T-helper 17 cell (primary cell): ENCODE measurements at places on chromosomes 5 and 9. TPM values are rescaled to one million over a fixed set of nuclear protein-coding genes. Genes with fewer than 3 reads are reported as not detected.

CACNA1B gene
- 0.22 TPM for total RNA-seq

- no peak overlapping the region for H3K4me3 ChIP-seq
- H3K36me3 ChIP-seq, result no peaks in the 10 kb centered on the region
- H3K27me3 ChIP-seq, result no peaks in the 10 kb centered on the region
- H3K27ac ChIP-seq, result no peak overlapping the region
- H3K4me1 ChIP-seq, result no peaks in the 10 kb centered on the region
These were observed 355.4 kb upstream of the PDE4D start for GRCh38 chr5:60248901-60249300.

GRCh38 chr5:139863855-139864558 is 68.4 kb downstream of the PSD2 start:
- H3K4me3 ChIP-seq, result no peak overlapping the region
- no peak overlapping the region for H3K27ac ChIP-seq
- H3K4me1 ChIP-seq, result no peaks in the 10 kb centered on the region
- H3K27me3 ChIP-seq, result peaks cover 37% of the 10 kb centered on the region

GRCh38 chr5:171484460-171484899 is 65.0 kb downstream of the FGF18 start:
- H3K4me1 ChIP-seq, result peaks cover 9% of the 10 kb centered on the region
- no peaks in the 10 kb centered on the region for H3K36me3 ChIP-seq
- peak overlapping the region; percentile 59 for H3K27ac ChIP-seq
- peak; percentile 16 for DNase-seq
- H3K27me3 ChIP-seq, result peaks cover 35% of the 10 kb centered on the region

DNA sequence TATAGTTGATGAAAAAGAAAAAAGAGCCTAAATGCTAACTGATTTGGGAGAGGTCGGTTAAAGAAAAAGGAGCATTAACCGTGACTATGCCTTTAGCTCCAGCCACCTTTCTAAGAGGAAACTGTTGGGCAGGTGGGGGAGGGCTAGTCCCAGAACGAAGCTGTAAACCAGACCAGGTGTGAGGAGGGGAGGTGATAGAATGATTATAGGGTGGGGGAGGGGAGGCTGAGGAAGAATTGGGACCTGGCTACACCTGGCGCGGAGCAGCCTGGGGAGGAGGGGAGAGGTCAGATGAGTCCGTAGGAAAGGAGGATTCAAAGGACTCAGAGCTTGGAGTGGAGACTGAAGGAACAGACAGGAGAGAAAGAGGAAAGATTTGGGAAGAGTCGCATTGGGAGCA is 73.4 kb downstream of the PHAX start:
- H3K36me3 ChIP-seq, result no peaks in the 10 kb centered on the region
- no peak overlapping the region for H3K27ac ChIP-seq
- peaks cover 4% of the 10 kb centered on the region for H3K4me1 ChIP-seq
- no peak for DNase-seq

GRCh38 chr5:31516802-31517201 is 15.1 kb downstream of the DROSHA start:
- H3K27ac ChIP-seq, result no peak overlapping the region
- peaks cover 12% of the 10 kb centered on the region for H3K4me1 ChIP-seq
- no peak for DNase-seq
- no peaks in the 10 kb centered on the region for H3K27me3 ChIP-seq
- H3K4me3 ChIP-seq, result no peak overlapping the region
- peaks cover 19% of the 10 kb centered on the region for H3K36me3 ChIP-seq

GRCh38 chr5:179240561-179240960 is 104.7 kb downstream of the ADAMTS2 start:
- peaks cover 3% of the 10 kb centered on the region for H3K36me3 ChIP-seq
- H3K27me3 ChIP-seq, result peaks cover 10% of the 10 kb centered on the region
- H3K4me3 ChIP-seq, result no peak overlapping the region

- H3K4me3 ChIP-seq, result no peak overlapping the region
- peaks cover 39% of the 10 kb centered on the region for H3K27me3 ChIP-seq
- H3K4me1 ChIP-seq, result no peaks in the 10 kb centered on the region
- DNase-seq, result no peak
- H3K36me3 ChIP-seq, result no peaks in the 10 kb centered on the region
- H3K27ac ChIP-seq, result no peak overlapping the region
These were observed 46.2 kb downstream of the PCA3 start for GRCh38 chr9:76810377-76810957.

GRCh38 chr5:148980731-148981130 is 82.1 kb downstream of the SH3TC2 start:
- H3K4me3 ChIP-seq, result no peak overlapping the region
- no peak for DNase-seq
- H3K27ac ChIP-seq, result no peak overlapping the region
- no peaks in the 10 kb centered on the region for H3K36me3 ChIP-seq

DNA sequence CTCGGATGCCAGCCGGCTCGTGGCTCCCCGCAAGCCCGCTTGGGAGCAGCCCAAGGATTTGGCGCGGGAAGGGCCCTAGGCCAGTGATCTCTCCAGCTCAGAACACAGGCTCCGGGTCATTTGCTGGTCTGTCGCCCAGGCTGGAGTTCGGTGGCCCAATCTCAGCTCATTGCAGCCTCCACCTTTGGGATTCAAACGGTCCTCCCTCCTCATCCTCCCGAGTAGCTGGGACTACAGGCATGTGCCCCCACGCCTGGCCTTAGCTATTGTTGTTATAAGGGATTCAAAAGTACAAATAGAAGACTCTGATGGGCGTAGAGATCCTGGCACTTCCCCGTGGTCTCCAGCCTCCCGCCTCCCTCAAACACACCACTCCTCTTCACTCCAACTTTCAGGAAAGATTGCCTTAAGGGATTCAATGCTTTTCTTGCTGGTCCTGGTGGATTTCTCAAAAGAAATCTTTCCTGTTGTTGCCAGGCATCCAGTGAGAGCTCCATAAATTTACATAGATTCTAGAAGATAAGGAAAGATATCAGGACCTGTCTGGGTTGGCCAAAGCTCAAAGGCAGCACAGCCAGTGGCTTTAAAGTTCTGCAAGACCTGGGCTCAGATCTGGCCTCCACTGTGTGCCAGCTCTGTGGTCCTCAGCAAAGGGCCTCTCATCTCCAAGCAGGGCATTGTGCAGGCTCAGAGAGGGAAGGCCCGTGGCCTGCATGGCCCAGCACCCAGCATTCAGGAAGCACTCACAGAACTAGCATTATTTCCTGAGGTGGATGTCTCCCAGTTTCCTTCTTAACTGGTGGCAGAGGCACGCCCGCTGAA is 1.0 kb downstream of the AIF1L start:
- H3K4me3 ChIP-seq, result peak overlapping the region; percentile 82
- no peak overlapping the region for H3K27ac ChIP-seq
- H3K36me3 ChIP-seq, result peaks cover 5% of the 10 kb centered on the region
- H3K27me3 ChIP-seq, result peaks cover 41% of the 10 kb centered on the region
- DNase-seq, result no peak

LURAP1L gene
- not detected for total RNA-seq

GRCh38 chr5:111954516-111955395 is 197.8 kb upstream of the NREP start:
- H3K4me1 ChIP-seq, result no peaks in the 10 kb centered on the region
- H3K4me3 ChIP-seq, result no peak overlapping the region

FREM1 gene
- not detected for total RNA-seq

GRCh38 chr9:113907282-113907681 is 31.2 kb downstream of the ZNF618 start:
- H3K4me1 ChIP-seq, result peaks cover 3% of the 10 kb centered on the region
- no peak for DNase-seq
- peaks cover 2% of the 10 kb centered on the region for H3K36me3 ChIP-seq
- no peak overlapping the region for H3K27ac ChIP-seq

DNA sequence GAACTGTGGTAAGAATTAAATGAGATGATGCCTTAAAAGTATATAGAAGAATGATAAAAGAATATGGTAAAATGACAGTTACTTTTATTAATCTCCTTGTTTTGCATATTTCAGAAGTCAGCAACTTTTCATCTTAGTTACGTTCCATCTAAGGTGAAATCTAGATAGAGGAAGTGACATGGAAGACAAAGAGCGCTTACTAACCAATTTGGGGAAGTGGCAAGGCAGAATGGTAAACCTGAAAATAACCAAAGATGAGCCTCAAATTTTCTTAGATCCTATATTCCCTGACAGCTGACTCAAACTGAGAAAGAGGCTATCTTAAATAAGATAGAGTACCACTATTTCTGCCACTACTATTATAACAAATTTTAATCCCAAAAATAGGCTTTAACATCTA is 52.5 kb downstream of the FGF10 start:
- no peak overlapping the region for H3K27ac ChIP-seq
- H3K4me1 ChIP-seq, result no peaks in the 10 kb centered on the region
- no peaks in the 10 kb centered on the region for H3K27me3 ChIP-seq
- DNase-seq, result no peak
- no peak overlapping the region for H3K4me3 ChIP-seq

DNA sequence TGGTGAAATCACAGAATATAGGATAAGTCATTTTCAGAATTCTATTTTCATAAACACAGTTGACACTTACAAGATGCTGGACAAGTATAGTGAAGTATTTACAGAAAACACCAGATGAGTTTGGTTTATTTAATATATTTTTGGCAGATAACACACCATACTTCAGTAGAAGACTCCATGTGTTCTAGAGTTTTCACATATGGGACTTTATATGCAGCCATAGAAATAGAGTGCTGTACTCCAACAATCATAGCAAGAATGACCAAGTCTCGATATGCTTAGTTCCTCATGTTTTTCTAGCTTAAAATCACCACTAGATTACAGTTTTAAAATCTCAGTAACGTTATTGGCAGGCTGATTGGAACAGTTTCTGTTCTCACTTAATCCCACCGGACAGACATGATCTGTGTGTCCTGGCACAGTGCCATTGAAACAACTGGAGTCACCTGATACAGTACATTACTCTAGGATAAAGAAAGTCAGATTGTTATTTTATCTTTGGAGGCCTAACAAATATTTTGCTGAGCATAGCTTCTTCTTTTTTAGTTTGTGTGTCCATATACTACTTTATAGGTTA is 45.8 kb upstream of the ERBIN start:
- H3K27me3 ChIP-seq, result no peaks in the 10 kb centered on the region
- no peak for DNase-seq
- H3K4me3 ChIP-seq, result no peak overlapping the region

ACER2 gene
- total RNA-seq, result 7.8 TPM

DNA sequence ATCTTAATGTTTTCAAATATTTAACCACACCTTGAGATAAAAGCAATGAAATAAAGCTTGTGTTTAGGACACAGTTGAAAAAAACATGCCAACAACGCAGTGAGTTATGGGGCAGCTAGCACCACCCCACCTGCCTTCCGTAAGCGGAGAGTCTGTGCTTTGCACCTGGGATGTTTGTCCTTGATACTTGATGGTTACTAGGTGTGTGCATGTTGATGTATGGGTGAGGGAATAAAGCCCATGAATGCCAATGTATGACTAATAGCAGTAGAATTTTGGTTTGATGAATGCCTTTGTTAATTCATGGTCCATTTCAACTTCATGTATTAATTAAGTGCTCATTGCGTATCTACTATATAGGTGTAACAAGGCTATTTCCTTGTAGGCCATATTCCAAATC is 74.0 kb downstream of the PCSK5 start:
- H3K36me3 ChIP-seq, result peaks cover 3% of the 10 kb centered on the region
- no peak for DNase-seq
- H3K4me3 ChIP-seq, result no peak overlapping the region
- no peaks in the 10 kb centered on the region for H3K27me3 ChIP-seq
- peaks cover 13% of the 10 kb centered on the region for H3K4me1 ChIP-seq
- H3K27ac ChIP-seq, result no peak overlapping the region

DNA sequence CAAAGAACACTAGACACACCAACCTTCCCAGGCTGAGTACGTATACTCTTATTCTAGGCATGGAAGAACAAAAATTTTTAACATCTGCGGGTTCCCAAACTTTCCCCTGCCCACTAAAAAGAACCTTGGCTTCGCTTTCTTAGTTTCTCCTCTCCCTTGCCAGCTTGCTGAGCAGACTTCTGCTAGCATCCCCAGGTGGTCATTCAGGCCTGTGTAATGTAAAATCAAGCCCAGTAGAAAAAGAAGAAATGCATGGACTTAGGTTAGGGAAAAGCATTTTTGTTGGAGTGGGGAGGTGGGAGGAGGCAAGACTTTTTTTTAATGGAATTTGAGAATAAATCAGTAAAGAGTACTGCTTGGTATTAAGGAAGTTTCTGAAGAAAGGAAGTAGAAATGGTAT is 331.0 kb upstream of the TLE4 start:
- H3K27ac ChIP-seq, result no peak overlapping the region
- DNase-seq, result no peak
- H3K27me3 ChIP-seq, result no peaks in the 10 kb centered on the region

DNA sequence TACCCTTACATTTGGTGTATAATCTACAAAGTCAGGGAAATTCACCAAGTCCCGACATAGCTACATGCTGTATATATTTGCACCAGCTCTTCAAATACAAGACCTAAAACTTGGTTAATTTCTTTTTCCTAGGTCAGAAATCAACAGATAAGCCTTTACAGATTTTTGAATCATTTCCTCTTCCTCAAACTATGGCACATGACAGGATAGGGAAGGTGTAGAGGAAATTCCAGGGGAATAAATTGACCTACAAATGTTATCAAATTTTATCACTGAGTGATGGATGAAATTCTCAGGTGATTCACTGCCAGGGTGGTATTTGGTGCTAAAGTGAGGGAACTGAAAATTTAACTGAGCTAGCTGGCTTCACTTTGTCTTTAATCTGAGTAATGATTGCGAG is 360.0 kb downstream of the BNC2 start:
- no peak overlapping the region for H3K4me3 ChIP-seq
- H3K36me3 ChIP-seq, result no peaks in the 10 kb centered on the region
- no peaks in the 10 kb centered on the region for H3K4me1 ChIP-seq
- no peak for DNase-seq

DNA sequence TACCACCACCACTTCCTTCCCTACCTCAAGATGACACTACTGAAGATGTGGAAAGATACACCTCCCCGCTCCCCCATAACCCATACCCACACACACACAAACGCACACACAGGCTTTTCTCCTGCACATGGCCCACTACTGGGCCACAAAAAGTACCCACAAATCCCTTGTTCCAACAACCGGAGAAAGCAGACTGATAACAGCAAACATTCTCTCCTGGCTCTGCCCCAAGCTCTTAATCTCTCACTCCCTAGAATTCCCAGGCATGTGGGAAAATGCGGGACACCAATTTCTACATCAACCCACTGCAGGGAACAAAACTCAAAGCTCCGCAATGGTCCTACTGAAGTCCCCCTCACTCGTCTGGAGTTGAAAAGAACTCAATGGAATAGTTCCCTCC is 611.0 kb upstream of the KLF4 start:
- no peaks in the 10 kb centered on the region for H3K27me3 ChIP-seq
- no peaks in the 10 kb centered on the region for H3K36me3 ChIP-seq
- DNase-seq, result no peak
- H3K4me3 ChIP-seq, result no peak overlapping the region

- no peak for DNase-seq
- H3K4me1 ChIP-seq, result no peaks in the 10 kb centered on the region
- no peak overlapping the region for H3K27ac ChIP-seq
- H3K36me3 ChIP-seq, result no peaks in the 10 kb centered on the region
These were observed 141.3 kb upstream of the ALDH1B1 start for GRCh38 chr9:38251036-38251860.

IL4 gene
- not detected for total RNA-seq

CCL21 gene
- not detected for total RNA-seq

- peak overlapping the region; percentile 21 for H3K4me3 ChIP-seq
- peak; percentile 30 for DNase-seq
- H3K36me3 ChIP-seq, result no peaks in the 10 kb centered on the region
- H3K27ac ChIP-seq, result peak overlapping the region; percentile 37
These were observed 74.5 kb upstream of the BARHL1 start for GRCh38 chr9:132507670-132508469.

GRCh38 chr9:18906656-18907395 is 126.2 kb downstream of the SAXO1 start:
- H3K4me1 ChIP-seq, result no peaks in the 10 kb centered on the region
- no peak for DNase-seq
- no peak overlapping the region for H3K27ac ChIP-seq
- H3K4me3 ChIP-seq, result no peak overlapping the region
- H3K27me3 ChIP-seq, result peaks cover 34% of the 10 kb centered on the region

PRUNE2 gene
- total RNA-seq, result 0.40 TPM

RAPGEF6 gene
- total RNA-seq, result 60.7 TPM
